Naive thymus-derived CD4-positive, alpha-beta T cell (primary cell): ENCODE measurements at places on chromosomes 12 and 14. TPM values are rescaled to one million over a fixed set of nuclear protein-coding genes. Genes with fewer than 3 reads are reported as not detected.

- DNase-seq: no peak
Observed at GRCh38 chr12:79547044-79547734, 143.6 kb downstream of the PAWR start.

The MYL6B gene
- total RNA-seq: 5.1 TPM

DNA sequence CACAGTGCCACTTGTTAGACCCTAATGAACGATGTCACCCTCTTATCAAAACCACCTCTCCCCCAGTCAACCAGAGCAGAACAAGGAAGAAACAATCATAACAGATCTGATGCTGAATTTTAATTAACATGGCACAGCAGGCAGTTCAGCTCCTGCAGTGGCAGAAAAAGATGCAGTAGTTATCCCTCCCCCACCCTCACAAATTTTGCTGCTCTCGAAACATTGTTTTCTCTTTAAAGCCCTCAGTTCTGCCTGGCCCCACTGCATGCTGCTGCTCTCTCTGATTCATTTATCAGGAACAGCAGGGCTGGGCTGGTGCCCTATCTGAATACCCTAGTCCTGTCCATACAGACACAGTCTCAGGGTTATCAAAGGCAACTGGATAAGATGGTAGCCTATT is 12.2 kb downstream of the CCDC175 start:
- no peak for DNase-seq

GRCh38 chr14:88955455-88955854 is 131.0 kb downstream of the TTC8 start:
- DNase-seq: no peak

DNA sequence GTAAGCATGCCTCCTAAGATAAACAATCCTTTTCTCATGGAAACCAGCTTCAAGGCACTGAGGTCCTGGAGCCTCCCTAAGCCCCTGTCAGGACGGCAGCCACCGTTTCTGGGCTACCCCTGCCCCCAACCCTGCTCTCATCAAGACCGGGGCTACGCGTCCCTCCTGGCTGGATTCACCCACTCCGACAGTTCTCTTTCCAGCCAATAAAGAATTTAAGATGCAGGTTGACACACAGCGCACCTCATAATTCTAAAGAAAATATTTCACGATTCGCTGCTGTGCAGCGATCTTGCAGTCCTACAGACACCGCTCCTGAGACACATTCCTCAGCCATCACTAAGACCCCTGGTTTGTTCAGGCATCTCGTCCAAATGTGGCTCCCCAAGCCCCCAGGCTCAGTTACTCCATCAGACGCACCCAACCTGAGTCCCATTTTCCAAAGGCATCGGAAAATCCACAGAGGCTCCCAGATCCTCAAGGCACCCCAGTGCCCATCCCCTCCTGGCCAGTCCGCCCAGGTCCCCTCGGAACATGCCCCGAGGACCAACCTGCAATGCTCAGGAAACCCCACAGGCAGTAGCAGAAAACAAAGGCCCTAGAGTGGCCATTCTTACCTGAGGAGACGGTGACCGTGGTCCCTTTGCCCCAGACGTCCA is 336.3 kb downstream of the TMEM121 start:
- no peak for DNase-seq

DNA sequence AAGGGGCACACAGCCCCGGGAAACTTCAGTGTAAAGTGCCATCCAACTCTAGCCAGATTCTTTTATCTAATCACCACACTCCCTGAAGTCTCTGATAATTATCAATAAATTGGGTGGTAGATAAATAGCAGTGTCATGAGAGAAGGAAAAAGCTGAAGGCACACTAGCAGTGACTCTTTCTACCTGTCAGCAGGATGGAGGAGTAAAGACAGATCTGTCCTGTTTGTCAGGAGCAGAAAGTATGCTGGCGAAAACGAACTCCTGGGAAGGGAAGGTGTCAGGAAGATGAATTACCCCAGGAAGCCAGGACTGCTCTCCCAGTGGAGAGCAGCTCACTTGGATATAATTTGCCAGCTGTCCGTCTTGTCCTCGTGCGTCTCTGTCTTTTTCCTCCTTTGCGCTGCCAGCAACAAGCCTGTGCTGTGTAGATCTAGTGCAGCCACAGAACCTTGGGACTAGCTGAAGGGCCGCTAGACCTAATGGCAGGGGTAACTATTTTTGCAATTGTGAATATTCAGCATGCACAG is 981.9 kb downstream of the DIO2 start:
- no peak for DNase-seq
